ENCODE measurements at places on chromosomes 7 and 10.

- DNase-seq, result no peak
These were observed 51.6 kb upstream of the ARL4A start for GRCh38 chr7:12635830-12636229.

DNA sequence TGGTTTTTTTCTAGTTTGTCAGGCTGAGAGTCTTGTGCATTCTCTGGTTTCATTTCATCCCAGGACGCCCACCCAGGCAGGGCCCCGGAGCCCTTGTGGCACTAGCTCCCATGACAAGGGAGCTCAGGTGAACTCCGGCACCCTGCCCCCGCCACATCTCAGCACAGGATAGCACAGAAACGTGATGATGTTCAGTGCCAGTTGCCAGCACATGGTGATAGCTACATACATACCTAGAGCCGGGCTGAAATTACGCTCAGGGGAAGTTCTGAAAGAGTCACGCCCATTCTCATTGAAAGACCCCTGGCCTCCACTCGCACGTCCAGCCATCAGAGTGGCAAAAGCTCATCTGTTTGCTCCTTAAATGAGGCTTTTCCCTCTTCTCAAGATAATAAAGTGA is 273.7 kb downstream of the PTPRN2 start:
- no peak for DNase-seq

DNA sequence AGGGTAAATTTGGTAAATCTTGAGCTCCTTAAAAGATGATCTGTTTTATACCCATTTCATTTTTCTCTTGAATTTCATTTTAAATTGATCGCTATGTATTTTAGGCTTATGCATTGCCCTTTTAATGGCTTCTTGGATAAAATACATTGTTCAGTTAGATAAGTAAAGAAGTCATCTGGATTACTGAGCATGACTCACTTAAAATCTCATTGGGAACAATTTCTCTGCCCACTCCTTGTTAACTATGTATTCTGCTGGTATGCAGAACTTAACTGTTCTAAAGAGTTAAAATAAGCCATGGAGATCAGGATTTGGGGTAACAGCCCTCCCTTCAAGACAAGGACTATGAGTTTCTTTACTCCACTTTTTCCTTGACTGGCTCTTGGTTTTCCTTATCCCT is 134.2 kb downstream of the SND1 start:
- no peak for DNase-seq

DNA sequence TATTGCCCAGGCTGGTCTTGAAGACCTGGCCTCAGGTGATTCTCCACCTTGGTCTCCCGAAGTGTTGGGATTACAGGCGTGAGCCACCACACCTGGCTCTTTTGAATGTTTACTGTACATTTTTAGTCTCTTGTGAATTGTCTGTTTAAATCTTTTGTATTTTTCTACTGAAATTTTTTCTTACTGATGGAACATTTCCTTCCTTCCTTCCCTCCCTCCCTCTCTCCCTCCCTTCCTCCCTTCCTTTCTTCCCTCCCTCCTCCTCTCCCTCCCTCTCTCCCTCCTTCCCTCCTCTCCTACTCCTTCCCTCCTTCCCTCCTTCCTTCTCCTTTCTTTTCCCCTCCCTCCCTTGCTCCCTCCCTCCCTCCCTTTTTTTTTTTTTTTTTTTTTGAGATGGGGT is 58.0 kb downstream of the DAGLB start:
- no peak for DNase-seq

DNA sequence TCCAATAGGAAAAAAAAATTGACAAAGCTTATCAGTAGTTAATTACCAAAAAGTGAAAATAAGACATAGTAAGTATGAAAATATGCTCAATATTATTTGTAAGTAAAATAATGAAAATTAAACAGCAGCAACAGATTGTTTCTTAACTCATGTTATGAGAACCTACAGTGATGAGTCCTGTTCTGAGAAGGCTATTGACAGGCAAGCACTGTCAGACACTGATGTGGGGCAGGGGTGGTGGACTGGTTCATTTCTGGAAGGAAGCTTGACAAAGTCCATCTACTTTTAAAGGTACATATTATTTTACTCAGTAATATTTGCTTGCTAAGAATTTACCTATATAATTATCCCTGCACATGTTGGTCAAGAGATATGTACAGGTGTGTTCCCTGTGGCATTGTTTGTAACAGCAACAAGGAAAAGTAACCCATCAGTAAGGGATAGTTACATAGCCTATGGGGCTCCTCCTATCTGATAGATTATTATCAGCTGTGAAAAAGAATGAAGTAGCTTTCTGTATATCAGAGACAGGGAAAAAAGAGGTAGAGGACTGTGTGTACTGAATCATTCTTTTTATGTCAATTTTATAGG is 161.6 kb downstream of the RTKN2 start:
- DNase-seq, result no peak

DNA sequence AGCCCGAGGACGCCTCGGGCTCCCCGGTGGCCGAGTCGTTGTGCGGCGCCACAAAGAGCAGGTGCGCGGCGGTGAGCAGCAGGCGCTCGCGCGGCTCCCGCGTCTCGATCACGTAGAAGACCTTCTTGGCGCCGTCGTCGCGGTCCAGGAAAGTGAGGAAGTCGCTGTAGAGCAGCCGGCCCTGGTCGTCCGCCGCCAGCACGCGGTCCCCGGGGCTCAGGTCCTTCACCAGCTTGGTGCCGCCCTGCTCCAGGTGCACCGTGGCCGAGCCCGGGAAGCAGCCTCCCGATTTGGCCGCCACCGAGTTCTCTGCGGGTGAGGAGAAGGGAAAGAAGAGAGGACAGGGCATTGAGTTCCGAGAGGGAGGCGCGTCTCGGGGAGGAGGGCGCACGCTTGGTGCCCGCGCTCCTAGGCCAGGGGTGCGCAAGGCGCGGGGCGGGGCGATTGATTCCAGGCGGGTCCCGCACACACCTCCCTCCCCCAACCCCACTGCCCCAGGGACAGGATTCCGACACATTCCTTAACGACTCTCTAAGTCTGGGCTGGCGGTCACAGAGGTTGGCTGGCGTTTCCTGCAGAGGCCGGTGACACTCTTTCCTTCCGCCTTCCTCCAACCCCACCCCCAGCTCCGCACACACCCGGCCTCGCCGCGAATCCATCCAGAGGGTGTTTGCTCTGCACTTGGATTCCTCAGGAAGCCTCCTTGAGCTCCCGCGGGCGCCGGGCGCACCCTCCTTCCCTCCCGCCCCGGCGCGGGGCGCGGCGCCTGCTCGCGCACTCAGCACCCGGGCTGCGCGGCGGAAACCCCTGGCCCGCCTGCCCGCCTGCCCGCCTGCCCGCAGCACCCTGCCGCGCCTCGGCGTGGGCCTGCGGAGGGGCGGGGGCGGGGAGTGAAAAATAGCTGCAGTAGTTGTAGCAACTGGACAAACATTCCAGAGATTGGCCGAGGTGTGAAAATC is 8.6 kb downstream of the SHH start:
- no peak for DNase-seq

DNA sequence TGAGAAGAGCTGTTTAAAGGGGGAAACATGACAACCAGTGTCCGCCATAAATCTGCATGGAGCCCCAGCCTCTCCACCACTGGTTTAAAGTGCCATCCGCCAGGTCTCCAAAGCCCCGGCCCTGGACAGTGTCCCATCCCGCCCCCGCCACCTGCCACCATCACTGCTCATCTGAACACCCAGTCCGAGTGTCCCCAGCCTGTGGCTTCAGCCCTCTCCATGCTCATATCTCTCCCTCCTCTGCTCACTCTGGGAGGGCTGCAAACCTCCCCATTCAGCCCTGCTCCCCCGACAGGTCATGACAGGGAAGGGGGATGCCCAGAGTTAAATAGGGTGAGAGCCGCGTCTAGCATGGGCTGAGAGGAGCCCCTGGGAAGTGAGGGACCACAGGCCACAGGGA is 266.2 kb downstream of the DNAJB6 start:
- no peak for DNase-seq

DNA sequence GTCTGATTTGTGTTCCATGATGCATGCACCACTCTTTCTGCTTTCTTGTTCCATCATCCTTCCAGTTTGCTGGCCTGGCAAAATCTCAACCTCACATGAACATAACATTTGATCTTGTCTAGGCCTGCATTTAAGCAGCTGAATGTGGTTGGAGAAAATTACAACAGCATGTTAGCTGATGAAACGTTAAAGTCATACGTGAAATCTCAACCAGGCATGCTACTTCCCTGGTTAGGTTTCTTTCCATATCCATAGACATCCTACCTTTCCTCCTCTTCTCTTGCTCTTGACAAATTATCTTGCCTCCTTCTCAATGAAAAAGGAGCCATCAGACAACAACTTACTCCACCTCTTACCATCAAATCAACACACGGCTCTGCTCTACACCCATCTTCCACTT is 153.6 kb downstream of the C1GALT1 start:
- no peak for DNase-seq

DNA sequence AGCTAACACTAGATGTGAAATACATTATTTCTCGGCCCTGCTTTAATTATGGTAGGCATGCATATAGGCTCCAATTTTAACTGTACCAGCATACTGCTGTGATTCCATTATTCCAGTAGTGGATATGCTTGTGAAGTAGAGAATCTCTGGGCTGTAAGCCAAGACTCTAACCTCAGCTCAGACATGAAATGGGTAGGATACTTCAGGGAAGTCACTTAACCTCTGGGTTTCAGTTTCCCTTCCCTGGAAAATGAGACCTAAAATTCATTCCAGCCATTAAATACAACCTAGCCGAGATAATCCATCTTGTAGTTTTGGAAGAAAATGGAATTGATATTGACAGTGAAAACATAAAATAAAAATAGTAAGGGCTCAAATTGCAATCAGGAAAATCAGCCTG is 59.6 kb upstream of the TRIL start:
- no peak for DNase-seq

- DNase-seq, result no peak
These were observed 1.2 kb upstream of the SGCE start for GRCh38 chr7:94656925-94657731.

- no peak for DNase-seq
These were observed 9.4 kb downstream of the RNF133 start for GRCh38 chr7:122689346-122690109.

GRCh38 chr10:3869036-3869435 is 84.0 kb upstream of the KLF6 start:
- no peak for DNase-seq

GRCh38 chr10:86290933-86291615 is 75.5 kb downstream of the GRID1 start:
- DNase-seq, result no peak

- no peak for DNase-seq
These were observed 23.8 kb upstream of the PIK3AP1 start for GRCh38 chr10:96743988-96744585.

- DNase-seq, result no peak
These were observed 21.5 kb upstream of the POM121L12 start for GRCh38 chr7:53013925-53014324.

- DNase-seq, result no peak
These were observed 39.7 kb downstream of the DNAJB12 start for GRCh38 chr10:72315054-72315453.

GRCh38 chr7:116277070-116277469 is 66.7 kb downstream of the TES start:
- DNase-seq, result no peak

All from hypothalamus (tissue), 51 donors.